ENCODE measurements at places on chromosomes 4 and X.

DNA sequence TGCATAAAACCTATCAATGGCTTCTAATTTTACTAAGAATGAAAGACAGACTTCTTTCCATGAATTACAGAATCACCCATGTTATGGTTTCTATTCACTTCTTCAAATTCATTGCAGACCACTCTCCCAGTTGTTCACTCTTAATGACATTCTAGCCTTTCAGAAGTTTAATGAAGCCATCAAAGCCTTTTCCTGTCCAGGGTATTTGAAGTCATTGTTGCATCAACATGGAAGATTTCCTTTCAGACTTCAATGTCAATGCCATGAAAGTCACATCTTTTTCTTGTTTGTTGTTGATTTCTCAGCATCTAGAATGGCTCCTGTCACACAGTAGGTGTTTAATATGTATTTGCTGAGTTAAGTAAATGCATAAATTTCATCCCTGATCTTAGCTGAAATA is 48.1 kb upstream of the ARSJ start:
- DNase-seq: no peak

- DNase-seq: no peak
These were observed 314.7 kb upstream of the ATOH1 start for GRCh38 chr4:93513851-93514250.

GRCh38 chrX:29023207-29023606 is 436.0 kb downstream of the IL1RAPL1 start:
- no peak for DNase-seq

DNA sequence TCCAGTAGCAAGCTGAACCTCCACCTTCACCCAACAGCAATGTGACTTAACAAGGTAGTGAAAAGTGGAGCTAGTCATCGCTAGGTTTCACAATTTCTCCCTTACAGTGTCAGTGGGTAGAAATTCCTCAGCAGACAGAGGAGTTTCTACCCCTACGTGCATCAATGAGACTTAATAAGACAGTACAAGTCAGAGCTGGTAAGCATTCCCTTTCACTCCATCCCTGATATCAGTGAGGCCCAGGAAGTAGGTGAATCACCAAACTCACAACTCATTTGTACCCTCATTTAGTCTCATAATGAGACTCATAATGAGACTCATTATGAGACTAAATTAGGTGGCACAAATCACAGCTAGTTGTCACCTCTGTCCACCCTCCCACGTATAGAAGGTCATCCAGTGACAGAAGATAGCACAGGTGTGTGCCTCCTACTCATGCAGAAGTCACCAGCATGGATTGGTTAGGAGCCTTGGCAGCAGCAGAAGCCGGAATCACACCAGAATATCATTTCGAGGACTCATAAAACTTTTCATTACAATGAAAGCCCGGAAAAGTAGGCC is 50.8 kb upstream of the NUDT10 start:
- DNase-seq: no peak
